ENCODE measurements at places on chromosomes 16 and 17. TPM values are rescaled to one million over a fixed set of nuclear protein-coding genes. Genes with fewer than 3 reads are reported as not detected.

MYH2 gene
- total RNA-seq: not detected

ADAP2 gene
- total RNA-seq: 0.54 TPM

C16orf92 gene
- not detected for total RNA-seq

CCDC200 gene
- 0.27 TPM for total RNA-seq

CLDN7 gene
- 9.7 TPM for total RNA-seq

PLEKHH3 gene
- 0.27 TPM for total RNA-seq

CUEDC1 gene
- total RNA-seq: 0.54 TPM

OTOP3 gene
- total RNA-seq: not detected

MPP2 gene
- total RNA-seq: 0.81 TPM

ST6GALNAC2 gene
- total RNA-seq: 0.81 TPM

MPV17L gene
- total RNA-seq: 13.5 TPM

EVI2A gene
- total RNA-seq: 13.7 TPM
